ENCODE measurements at places on chromosomes 1 and 21. TPM values are rescaled to one million over a fixed set of nuclear protein-coding genes. Genes with fewer than 3 reads are reported as not detected.
A peak's percentile ranks its signal among the peaks of the same experiment; 100 is the strongest.

DNA sequence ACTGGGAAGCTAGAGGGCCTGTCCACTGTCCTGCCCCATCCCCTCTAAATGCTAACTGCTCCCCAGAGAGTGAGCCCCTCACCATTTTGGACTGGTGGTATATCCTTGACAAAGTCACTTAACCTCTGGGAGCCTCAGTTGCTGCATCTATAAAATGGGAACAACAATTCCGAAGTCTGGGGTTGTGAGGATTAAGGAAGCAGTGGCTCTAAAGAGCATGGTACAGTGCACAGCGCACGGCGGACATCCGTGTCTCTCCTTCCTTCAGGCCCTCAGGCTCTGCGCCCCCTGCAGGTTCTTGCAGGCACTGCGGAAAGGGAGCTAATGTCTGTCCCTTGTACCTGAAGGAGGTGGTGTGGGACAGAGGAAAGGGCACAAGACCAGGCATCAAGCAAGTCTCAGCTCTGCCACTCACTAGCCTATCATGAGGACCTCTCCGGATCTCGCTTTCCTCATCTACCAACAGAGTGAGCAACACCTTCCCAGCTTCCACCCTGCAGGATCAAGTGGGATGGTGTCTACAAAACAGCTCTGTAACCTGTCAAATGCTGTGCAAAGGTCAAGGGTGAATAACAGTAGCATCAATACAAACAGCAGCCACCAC lies 20.1 kb downstream of the ECE1 start:
- DNase-seq, result peak; percentile 65

GRCh38 chr1:228917342-228917741 lies 182.1 kb downstream of the RHOU start:
- no peak for DNase-seq

DNA sequence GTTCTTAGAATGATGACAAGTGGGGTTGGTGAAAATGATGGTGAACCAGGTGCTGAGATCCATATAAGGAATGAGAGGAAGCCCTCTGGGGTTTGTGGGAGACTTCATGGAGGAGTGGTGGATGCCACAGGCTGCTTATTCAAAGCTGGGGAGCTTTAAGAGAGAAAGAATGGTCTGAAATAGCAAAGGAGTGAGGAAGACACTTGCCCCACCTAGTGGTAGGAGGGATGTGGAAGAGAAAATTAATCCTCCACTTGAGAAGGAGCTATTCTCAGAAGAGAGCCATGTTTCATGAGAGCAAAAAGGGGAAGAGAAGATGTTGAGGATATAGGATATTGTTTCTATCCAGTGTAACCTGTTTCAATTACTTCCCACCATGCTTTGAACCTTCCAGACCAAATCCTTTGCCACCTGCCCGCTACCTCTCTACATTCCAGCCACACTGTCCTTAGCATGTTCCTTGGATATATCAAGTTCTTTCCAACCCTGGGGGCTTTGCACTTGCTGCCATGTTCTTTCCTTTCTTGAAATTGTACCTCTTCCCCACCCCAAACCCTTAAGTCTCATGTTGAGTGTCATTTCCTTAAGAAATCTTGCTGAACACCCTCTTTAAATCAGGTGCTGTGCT lies 19.6 kb upstream of the ZNF648 start:
- DNase-seq, result peak; percentile 26

- no peak for DNase-seq
These were observed 13.1 kb upstream of the EXO1 start for GRCh38 chr1:241834733-241835377.

DNA sequence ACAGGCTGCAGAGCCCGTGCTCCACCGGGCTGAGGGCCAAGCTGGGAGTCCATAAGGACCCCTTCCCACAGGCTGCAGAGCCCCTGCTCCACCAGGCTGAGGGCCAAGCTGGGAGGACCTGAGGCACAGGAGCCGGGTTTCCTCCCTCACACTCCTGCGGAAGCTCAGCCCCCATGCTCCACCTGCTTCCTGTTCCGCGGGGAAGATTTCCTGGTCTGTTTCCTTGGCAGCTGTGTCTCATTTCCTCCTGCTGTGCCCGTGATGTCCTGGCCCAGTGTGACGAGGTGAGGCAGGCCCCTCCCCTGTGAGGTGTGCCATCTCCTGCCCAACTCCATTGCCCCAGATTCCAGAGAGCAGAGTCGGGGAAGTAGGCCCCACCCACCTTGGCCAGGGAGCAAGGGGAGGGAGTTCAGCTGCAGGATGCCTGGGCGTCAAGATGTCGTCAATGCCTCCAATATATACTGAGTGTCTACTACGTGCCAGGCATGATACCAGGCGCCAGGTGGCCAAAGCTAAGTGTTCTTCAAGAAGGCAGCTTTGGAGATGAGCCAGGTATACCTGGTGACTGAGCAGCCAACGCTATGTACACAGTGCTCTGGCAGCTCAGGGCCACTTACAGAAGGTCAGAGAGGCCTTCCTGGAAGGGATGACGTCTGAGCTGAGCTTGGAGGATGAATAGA lies 58.8 kb downstream of the NAV1 start:
- DNase-seq, result peak; percentile 91

SPRR2A gene
- total RNA-seq, result not detected

- no peak for DNase-seq
These were observed 16.5 kb downstream of the PODN start for GRCh38 chr1:53078333-53079101.

DNA sequence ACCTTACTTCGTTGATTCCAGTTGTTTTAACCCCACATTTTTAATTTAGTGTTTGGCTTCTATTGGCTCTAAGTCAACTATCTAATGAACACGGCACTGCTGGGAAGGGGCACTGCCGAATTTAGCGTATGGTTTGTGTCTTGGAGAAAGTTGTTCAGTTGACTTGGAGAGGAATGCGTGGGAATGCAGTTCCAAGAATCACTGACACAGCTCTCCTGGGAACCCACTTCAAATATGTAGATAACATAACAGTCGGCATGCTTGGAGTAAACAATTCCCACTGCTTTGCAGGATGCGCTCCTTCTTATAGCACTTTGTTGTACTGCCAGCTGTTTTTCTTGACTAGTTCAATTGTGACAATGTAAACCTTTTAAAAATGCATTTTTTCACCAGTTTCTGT lies 104.3 kb downstream of the RYR2 start:
- peak; percentile 46 for DNase-seq

GRCh38 chr1:109283748-109284600 lies 1.0 kb upstream of the PSRC1 start:
- DNase-seq, result no peak

GRCh38 chr1:161382214-161383019 lies 14.7 kb upstream of the CFAP126 start:
- DNase-seq, result no peak

Data from mucosa of gallbladder (tissue), 1 donor.